Type B pancreatic cell (in vitro differentiated cells): ENCODE measurements at places on chromosomes 13 and 19.

DNA sequence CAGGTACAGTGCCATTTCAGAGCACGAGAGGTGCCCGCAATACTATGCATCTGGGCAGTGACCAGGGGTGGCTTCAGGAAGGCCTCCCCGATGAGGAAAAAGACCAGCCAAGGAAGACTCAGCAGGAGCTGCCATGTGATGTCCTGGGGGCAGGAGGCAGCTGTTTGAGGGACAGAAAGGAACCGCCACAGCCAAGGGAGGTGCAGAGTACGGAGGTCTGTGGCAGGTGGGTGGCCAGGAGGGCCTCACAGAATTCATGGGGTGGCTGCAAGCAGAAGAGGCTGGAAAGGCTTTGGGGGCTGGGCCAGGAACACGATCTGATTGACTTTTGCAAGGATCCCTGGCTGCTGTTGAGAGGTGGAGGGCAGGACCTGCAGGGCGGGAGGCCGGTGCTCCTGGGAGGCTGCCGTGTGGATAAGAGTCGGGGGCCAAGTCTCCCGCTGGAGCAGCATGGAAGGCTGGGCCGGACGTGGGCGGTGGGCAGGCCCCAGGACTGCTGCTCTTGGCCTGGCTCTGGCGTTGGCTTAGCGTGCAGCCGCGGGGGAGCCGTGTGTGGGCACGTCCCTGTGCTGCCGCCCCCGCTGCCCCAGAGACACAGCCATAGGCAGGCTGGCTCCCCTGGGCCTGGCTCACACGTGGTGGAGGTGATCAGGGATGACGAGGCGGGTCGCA, 29.1 kb downstream of the CEBPA start:
- H3K36me3 ChIP-seq: no peaks in the 10 kb centered on the region
- H3K4me3 ChIP-seq: no peak overlapping the region
- H3K27ac ChIP-seq: no peak overlapping the region

DNA sequence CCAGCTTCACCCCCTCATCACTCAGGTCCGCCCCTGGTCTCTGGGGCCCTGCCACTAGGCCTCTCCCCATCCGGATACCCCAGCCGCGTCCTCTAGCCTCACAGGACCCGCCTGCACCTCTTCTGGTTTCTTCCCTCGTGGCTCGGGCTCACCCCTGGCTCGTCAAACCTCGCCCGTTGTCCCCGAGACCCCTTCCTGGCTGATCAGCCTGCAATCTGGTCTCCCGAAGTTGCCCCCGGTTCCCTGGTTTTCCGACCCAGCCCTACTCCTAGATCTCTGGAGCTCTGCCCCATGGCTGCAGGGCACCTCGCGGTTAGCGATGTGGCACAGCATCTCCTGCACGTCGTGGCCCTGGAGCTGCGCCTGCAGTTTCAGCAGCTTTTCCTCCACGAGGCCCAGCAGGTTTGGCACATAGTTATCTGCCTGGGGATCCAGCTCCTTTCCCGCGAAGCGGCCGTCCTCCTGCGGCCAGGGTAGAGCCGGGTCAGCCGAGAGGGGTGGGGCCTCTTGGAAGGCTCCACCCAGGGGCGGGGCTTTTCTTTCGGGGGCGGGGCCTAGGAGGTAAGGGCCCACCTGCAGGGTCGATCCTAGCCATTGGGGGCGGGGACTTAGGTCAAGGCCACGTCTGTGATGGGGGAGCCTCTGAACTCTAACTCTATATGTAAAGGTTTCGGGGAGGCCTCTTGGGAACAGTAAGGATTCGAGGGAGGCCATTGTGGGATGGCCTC, 2.4 kb upstream of the RGL3 start:
- peak overlapping the region; percentile 79 for H3K4me3 ChIP-seq
- no peak for DNase-seq
- peak overlapping the region; percentile 81 for H3K27ac ChIP-seq
- H3K4me1 ChIP-seq: peaks cover 4% of the 10 kb centered on the region
- H3K27me3 ChIP-seq: peaks cover 59% of the 10 kb centered on the region

GRCh38 chr13:113800576-113800926, 41.5 kb downstream of the TMEM255B start:
- DNase-seq: no peak
- H3K27me3 ChIP-seq: no peaks in the 10 kb centered on the region
- no peak overlapping the region for H3K27ac ChIP-seq
- H3K4me1 ChIP-seq: no peaks in the 10 kb centered on the region

DNA sequence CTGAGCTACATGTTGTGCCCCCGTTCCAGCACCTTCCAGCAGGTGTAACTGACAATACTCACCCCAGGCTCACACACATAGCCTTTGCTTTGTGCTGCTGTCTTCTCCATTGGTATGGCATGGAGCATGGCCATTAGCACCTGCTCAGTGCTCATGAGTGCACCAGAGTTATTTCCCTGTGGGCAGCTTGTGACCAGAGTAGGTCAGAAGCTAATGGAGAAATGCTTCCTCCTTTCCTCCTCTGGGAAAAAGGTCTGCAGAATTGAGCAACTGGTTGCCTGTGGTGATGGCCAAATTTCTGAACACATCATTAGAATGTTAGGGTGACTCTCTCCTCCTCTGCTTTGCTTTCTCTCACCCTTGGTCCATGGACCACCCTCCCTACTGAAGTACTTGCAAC, 344.5 kb upstream of the TMTC4 start:
- no peak overlapping the region for H3K27ac ChIP-seq
- H3K36me3 ChIP-seq: no peaks in the 10 kb centered on the region

DNA sequence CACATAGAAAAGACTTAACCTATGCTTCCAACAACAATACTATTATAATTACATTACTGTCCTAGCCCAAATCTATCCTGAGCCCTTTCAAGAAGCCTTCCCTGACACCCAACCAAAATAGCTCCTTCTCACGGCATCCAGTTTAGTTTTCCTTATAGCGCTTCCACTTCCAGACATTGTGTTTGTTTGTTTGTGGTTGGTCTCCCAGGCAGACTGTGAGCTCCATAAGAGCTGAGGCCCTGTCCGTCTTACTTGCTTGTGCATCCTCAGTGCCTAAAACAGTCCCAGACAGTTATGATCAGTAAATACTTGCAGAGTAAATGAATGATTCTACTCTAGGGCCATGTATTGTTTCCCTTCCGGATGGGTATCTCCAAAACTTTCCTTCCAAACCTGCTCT, 68.1 kb upstream of the STARD13 start:
- no peak overlapping the region for H3K4me3 ChIP-seq
- no peak overlapping the region for H3K27ac ChIP-seq
- H3K36me3 ChIP-seq: no peaks in the 10 kb centered on the region
- no peak for DNase-seq

DNA sequence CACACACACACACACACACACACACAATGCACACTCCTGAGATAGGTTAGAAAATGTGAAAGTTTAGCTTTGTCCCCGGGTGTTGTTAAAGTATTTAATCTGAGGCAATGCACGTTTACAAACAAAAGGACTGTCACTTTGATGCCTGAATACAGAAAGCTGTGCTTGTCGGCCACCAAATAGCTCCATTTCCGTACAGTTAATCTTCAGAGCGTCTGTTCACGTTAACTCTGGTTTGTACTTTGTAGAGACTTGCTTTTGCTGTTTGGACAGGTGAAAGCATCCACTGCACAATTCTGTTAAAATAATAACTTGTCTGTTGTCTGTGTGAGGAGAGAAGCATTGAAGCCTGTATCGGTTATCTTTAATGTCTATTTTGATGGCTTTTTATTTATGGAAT, 267.8 kb downstream of the FGF9 start:
- no peaks in the 10 kb centered on the region for H3K36me3 ChIP-seq
- no peak overlapping the region for H3K27ac ChIP-seq
- no peak overlapping the region for H3K4me3 ChIP-seq
- H3K27me3 ChIP-seq: peaks cover 3% of the 10 kb centered on the region
- no peak for DNase-seq

GRCh38 chr13:100473087-100473486, 115.5 kb downstream of the GGACT start:
- H3K4me1 ChIP-seq: peaks cover 28% of the 10 kb centered on the region
- H3K27ac ChIP-seq: peak overlapping the region; percentile 5
- H3K36me3 ChIP-seq: no peaks in the 10 kb centered on the region
- DNase-seq: no peak
- H3K4me3 ChIP-seq: no peak overlapping the region
- H3K27me3 ChIP-seq: no peaks in the 10 kb centered on the region

- no peak overlapping the region for H3K4me3 ChIP-seq
- peaks cover 73% of the 10 kb centered on the region for H3K27me3 ChIP-seq
- no peaks in the 10 kb centered on the region for H3K36me3 ChIP-seq
- DNase-seq: no peak
Measured at GRCh38 chr13:112342841-112343361, 33.3 kb upstream of the SPACA7 start.

- no peak for DNase-seq
- H3K27me3 ChIP-seq: peaks cover 4% of the 10 kb centered on the region
- H3K36me3 ChIP-seq: peaks cover 5% of the 10 kb centered on the region
Measured at GRCh38 chr13:36885901-36886300, 34.1 kb downstream of the SMAD9 start.

DNA sequence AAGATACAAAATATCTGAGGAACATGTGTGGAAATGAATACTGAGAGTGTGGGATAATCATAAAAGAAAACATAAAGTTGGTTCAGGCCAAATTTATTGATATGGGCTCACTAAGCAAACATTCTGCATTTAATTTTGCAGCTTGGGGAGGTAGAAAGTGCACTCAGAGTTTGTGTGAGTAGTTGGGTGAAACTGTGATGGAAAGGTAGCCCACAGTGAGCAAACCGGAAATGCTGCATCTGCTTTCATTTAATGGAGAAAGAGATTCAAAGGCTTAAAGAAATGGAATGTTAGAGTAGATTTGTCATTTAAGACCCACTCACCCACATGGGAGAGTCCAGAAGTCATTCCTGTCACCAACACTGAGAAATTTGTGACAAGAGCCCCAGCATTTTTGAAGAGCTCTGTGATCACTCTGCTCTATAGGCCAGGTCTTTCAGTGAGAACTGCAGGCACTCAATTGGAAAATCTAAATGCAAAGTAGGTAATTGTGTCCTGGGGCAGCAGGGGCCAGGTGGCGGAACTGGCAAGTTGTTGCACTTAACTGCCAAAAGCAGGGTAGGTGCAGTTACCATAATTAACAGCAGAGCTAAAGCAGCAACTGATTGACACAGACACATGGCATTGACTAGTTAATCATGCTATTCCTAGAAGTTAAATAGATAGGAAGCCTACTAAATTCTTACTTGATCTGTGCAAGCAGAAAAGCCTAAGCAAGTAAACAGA, 1228.3 kb upstream of the PCDH20 start:
- H3K27ac ChIP-seq: peak overlapping the region; percentile 81
- DNase-seq: no peak
- peaks cover 8% of the 10 kb centered on the region for H3K36me3 ChIP-seq
- H3K4me3 ChIP-seq: peak overlapping the region; percentile 7
- H3K27me3 ChIP-seq: no peaks in the 10 kb centered on the region

DNA sequence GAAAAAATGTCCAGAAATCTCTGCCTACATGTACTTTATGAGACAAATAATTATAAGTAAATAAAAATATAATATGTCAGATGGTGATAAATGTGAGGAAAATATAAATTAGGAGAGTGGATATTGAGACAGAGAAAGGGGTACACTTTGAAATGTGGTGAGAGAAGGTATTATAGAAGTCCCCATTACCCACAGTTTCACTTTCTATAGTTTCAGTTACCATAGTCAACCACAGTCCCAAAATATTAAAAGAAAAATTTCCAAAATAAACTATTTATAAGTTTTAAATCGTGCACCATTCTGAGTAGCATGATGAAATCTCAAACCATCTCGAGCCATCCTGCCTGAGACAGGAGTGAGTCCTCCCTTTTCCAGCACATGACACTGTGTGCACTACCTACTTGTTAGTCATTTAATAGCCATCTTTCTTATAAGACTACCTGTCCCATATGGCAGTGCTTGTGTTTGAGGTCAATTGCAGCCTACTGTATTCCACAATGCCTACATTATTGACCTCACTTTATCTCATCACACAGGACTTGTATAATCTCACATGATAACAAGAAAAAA, 653.7 kb downstream of the DACH1 start:
- H3K27ac ChIP-seq: no peak overlapping the region
- H3K4me3 ChIP-seq: no peak overlapping the region
- no peak for DNase-seq

- peaks cover 6% of the 10 kb centered on the region for H3K36me3 ChIP-seq
- no peak overlapping the region for H3K4me3 ChIP-seq
- DNase-seq: no peak
- H3K27ac ChIP-seq: no peak overlapping the region
- H3K27me3 ChIP-seq: no peaks in the 10 kb centered on the region
Measured at GRCh38 chr19:5271145-5271544, 69.5 kb downstream of the PTPRS start.

DNA sequence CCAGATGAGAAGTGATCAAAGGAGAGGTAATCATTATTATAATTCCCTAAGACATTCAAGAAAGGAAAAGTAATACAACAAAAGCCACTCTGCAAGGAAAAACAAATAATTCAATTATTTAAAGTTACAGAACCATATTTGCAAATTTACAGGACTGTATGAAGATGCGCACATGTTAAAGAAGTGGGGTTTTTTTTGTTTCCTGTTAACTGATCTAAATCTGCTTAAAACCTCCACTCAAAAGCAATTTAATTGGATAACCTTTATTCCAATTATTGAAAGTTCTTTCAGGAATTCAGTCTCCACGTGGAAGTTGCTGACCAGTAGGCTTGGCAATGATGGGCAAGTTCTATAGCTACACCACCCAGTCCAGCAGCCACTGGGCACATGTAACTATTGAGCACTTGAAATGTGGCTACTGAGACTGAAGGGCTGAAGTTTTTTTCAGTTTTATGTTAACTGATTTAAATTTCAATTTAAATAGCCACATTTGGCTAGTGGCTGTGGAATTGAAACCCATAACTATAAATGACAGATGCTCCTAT, 232.3 kb downstream of the FGF14 start:
- DNase-seq: no peak
- H3K4me1 ChIP-seq: no peaks in the 10 kb centered on the region
- H3K27me3 ChIP-seq: no peaks in the 10 kb centered on the region
- no peaks in the 10 kb centered on the region for H3K36me3 ChIP-seq
- H3K27ac ChIP-seq: no peak overlapping the region
- H3K4me3 ChIP-seq: no peak overlapping the region

- H3K4me3 ChIP-seq: peak within 1 kb of the TSS; percentile 83
- H3K27me3 ChIP-seq: peaks cover 28% of the 10 kb centered on the region
Measured at GRCh38 chr19:45340232-45340898, at the start of gene KLC3. Gene KLC3, plus strand, starts transcription at chr19:45340750. Its CDS starts 4,792 bp downstream, at chr19:45345542.
